ENCODE measurements at places on chromosomes 5 and 9. TPM values are rescaled to one million over a fixed set of nuclear protein-coding genes. Genes with fewer than 3 reads are reported as not detected.
A peak's percentile ranks its signal among the peaks of the same experiment; 100 is the strongest.

- DNase-seq: no peak
Observed at GRCh38 chr9:89811356-89811755, 206.5 kb downstream of the GADD45G start.

DNA sequence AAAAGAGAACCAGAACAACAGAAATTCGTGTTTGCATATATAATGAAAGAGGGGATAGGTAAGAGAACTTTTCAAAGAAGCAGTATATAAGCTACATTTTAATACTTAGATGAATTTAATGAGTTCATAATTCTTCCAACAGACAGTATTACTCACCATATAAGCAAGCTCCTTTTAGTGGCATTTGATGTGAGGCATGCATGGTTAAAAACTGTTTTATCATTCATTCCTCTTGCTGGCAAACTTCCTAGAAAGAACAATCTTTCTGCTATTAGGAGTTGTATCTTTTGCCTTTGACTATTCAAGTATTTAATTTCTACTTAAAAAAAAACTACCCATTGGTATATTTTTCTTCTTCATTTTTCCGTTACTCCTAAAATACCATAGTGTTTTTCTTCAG is 65.7 kb upstream of the EIF4EBP3 start:
- DNase-seq: peak; percentile 79

- no peak for DNase-seq
Observed at GRCh38 chr9:35976726-35977125, 18.8 kb upstream of the OR2S2 start.

DNA sequence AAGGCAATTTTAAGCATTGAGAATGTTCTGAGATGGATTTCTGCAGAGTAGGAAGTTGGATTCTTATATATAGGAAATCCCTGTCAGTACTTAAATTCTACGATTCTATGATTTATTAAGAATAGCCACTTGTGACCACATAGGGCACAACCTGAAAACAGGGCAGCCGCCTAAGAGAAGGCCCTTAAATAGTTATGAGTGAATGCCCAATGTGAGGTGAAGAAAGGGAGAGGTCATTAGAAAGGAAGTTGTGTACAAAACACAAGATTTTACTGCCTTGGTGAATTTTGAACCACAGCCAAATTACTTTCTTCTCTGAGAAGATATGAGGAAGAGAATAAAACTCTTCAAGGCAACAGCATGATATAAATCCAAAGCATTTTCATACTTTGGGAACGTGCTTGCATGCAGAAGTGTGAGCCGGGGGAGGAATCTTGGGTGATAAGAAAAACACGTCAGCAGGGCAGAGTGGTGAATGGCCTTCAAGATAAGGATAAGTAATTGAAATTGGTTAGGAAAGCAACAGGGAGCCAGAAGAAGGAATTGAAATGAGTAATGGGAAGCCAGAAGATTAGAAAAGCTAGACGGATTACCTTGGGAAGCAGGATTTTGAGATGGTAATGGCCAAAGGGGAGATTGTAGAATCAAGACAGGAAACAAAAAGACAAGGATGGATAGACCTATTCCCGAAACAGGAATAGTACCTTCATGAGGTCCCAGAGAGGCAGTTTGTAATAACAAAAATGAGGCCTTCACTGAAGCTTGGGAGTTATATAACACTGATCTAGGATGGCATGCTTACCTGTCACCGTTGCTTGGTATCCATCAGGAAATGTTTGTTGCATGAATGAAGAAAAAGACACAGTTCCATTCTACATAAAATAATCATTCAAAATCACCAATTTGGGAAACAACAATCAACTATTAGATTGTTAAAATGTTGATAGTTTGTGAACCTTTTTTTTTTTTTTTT is 244.3 kb downstream of the PDE4D start:
- peak; percentile 70 for DNase-seq

The MIGA2 gene
- 35.5 TPM for total RNA-seq

The RAB3C gene
- total RNA-seq: not detected

DNA sequence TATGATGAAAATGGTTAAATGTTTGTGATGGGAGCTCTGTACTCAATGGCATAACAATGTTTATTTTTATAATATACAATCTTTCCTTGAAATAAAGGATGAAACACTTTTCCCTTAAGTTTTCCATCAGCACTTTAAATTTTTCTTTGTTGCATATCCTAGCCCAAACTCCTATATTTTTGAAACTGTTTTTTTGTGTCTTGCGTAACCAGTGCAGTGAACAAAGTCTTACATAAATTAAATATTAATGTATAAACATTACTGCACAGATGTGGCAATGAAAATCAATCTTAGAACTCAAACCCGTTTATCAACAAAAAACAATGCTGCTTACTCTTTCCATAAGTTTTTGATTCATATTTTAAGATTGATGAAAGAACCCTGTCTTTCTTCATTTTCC is 34.1 kb upstream of the IL31RA start:
- peak; percentile 7 for DNase-seq

- no peak for DNase-seq
Observed at GRCh38 chr5:121292664-121293063, 559.0 kb upstream of the FTMT start.

The LNPEP gene
- 46.3 TPM for total RNA-seq

The C5orf34 gene
- total RNA-seq: 10.4 TPM

DNA sequence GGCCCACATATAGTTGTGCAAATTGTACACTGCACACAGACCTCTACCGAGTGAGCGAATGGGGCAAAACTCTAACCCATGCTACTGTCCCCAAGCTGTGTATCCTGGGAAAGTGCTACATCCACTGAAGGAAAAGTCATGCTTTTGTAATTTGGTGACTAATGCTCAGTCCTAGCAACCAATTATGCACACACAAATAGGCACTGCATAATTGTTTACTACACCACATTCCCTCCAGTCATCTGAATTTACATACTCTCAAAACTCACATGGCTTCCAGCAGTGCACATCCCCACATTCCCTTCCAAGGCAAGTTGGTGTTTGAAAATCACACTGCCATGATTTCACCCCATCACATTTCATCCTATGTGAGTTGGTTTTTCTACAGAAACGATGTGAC is 125.9 kb upstream of the OSMR start:
- no peak for DNase-seq

The SOHLH1 gene
- total RNA-seq: not detected

DNA sequence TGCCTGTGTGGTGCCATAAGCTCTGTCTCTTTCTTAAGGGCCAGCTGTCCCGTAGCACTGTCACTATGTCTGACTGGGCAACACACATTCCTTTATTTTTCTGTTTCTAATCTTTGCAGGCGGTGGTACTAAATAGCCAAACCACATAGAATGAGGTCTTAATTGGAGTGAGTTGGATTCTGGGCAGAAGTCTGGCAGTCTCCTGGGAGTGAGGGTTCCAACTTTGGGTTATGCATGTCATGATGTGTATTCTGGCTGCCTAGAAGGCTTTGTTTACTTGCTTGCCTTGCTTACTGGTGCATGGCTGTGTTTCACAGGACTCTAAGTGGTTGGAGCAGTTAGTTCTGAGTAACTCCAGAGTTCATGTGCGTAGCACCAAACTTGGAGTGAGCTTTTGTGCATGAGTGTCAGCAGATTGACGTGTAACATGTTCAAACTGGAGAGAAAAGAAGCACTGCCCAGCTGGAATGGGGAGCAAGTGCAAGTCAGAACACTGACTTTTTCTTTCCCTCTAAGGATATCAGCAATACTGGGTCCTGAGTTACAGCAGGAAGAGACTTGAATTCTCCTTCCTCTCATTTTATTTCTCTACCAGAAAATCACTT is 185.8 kb downstream of the PCSK1 start:
- DNase-seq: peak; percentile 88
